ENCODE measurements at places on chromosomes 16 and 17.

GRCh38 chr17:67035131-67036083 lies 8.9 kb upstream of the CACNG1 start:
- no peak for DNase-seq

- no peak for DNase-seq
These were observed 11.2 kb upstream of the MTSS2 start for GRCh38 chr16:70696952-70697593.

DNA sequence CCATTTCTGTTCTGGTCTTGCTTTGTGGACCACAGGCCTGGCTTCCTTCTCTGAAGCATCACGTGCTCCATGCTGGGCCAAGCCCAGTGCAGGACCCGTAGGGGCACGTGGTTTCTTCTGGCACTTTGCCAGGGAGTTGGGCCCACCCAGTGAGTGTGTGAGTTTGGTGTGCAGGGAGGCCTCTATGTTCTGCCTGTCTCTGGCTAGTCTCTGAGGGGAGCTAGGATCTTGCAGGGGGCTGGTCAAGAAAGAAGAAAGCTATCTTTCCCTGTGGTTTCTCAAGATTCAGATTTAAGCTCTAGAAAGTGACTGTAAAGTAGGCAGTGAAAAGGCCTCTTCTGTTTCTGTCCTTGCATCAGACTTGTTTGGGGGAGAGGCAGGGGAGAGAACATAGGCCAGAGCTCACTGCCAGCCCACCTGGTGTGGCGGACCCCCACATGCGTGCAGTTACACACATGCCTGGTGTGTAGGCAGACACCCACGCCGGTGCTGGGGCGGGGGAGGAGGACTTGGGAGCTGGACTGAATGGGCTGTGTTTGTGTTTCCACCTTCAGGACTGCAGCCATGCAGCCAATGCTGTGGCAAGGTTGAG lies 11.8 kb downstream of the LASP1 start:
- DNase-seq, result no peak

DNA sequence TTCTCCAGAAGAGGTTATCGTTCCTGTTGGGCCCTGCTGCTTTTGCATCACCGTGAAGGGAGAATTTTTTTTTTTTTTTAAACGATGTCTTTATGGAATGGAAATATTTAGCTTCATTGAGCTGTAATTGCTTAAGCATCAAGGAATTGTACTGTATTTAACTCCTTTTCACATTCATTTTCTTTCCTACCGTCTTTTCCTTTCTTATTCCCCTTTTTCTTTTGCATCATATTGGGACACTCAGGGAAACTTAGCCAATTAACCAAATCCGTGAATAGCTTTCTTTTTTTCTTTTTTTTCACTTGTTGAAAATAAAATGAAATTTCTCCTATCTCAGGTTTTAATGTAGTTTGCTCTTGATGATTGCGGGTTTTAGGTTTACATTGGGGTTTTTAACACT lies 1.5 kb downstream of the TNRC6A start:
- DNase-seq, result no peak

- DNase-seq, result no peak
These were observed 5.3 kb upstream of the ATP2A1 start for GRCh38 chr16:28872952-28873351.

DNA sequence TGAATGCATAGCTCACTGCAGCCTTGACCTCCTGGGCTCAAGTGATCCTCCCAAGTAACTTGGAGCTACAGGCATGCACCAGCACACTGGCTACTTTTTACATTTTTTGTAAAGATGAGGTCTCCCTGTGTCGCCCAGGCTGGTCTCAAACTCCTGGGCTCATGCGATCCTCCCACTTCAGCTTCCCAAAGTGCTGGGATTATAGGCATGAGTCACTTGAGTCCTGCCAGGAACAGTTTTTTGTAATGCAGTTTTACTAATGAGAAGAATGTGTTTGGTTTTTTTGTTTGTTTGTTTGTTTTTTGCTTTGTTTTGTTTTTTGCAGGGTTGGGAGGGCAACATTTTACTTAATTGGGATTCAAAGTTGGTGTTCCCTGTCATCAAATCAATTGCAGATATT lies 22.2 kb downstream of the SOST start:
- no peak for DNase-seq

DNA sequence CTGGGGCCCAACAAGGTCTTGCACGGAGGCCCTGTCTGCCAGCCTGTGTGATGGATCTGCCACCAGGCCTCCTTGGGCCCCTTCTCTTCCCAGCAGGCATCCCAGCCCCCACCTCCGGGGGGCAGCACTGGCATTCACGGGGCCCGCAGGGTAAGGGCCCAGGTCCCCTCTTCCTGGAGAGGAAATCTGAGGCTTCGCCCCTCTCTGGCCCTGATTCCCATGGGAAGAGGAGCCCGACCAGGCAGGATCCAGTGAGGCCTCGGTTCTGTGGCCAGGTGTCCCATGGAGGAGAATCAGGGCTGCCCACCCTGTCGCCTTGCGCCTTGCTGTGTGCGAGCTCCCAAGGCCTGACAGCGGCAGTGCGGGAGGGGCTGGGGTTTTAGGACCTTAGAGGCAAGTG lies 48.4 kb downstream of the PDPK1 start:
- DNase-seq, result no peak

DNA sequence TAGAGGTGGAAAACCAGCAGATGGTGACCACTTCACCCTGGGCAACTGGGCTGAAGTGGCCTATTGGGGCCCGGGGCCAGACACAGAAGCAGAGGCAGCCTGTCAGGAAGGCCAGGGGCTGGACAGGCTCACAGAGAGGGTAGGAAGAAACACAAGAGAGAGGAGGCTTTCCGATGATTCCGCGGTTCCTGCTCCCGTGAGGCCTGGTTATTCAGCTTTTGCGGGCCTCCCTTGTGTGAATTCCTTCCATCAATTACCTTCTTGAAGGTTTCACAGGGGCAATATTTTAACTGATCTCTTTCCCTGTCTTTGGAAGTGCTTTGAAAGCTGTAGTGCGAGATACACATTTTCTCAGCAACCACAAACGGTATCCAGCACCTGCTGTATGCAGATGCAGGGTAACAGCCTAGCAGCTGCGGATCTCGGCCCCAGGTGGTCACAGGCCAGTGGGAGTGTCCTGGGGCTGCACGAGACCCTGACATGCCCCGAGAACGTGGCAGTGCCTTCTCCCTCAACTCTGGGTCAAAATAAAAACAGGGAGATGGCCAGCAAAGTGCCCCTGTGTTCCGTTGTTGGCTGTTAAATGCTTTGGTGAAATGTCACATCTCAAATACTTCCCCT lies 11.6 kb upstream of the CMIP start:
- no peak for DNase-seq

DNA sequence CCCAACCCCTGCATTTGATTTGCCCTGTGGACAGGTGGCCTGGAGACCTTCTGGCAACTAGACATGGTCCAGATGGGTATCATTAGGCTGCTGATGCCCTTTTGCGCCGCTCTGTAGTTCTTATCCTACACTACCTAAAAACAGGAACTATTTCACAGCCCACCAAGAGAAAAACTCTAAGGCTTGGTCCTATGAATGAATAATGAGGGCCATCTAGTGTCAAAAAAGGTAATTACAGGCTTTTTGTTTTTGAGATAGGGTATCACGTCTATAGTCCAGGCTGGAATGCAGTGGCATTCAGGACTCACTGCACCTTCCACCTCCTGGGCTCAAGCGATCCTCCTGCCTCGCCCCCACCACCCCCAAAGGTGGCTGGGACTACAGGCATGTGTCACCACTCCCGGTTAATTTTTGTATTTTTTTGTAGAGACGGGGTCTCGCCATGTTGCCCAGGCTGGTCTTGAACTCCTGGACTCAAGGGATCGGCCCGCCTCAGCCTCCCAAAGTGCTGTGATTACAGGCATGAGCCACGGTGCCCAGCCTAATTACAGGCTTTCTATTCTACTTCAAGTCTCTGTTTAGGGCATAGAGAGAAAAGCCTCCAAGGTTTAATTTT lies 20.9 kb downstream of the COIL start:
- DNase-seq, result no peak

DNA sequence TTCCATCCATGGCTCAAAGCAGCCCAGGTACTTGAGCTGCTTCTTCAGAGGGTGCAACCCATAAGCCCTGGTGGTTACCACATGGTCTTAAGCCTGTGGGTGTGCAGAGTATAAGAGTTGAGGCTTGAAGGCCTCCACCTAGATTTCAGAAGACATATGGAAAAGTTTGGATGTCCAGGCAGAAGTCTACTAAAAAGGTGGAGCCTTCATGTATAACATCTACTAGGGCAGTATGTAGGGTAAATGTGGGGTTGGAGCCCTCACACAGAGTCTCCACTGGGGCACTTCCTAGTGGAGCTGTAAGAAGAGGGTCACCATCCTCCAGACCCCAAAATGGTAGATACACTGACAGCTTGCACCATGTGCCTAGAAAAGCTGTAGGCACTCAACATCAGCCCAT lies 120.9 kb downstream of the HS3ST3A1 start:
- no peak for DNase-seq

- no peak for DNase-seq
These were observed 224.3 kb downstream of the MSI2 start for GRCh38 chr17:57480438-57481196.

- DNase-seq, result no peak
These were observed 5.2 kb upstream of the PRSS21 start for GRCh38 chr16:2811703-2812471.

DNA sequence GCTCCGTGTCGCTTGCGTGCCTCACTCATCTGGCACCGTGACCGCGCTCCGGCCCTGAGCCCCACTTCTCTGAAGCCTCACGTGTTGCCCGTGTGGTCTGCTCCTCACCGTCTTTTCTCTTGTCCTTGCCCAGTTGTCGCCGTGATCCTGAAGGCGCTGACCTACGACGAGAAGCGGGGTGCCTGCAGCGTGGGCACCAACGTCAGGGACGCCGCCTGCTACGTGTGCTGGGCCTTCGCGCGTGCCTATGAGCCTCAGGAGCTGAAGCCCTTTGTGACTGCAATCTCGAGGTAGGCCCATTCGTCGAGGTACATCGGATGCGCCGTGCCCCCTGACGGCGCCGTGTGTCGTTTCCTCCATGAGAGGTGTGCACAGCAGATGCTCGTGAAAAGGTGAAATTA lies 30.3 kb upstream of the ZNF750 start:
- no peak for DNase-seq

DNA sequence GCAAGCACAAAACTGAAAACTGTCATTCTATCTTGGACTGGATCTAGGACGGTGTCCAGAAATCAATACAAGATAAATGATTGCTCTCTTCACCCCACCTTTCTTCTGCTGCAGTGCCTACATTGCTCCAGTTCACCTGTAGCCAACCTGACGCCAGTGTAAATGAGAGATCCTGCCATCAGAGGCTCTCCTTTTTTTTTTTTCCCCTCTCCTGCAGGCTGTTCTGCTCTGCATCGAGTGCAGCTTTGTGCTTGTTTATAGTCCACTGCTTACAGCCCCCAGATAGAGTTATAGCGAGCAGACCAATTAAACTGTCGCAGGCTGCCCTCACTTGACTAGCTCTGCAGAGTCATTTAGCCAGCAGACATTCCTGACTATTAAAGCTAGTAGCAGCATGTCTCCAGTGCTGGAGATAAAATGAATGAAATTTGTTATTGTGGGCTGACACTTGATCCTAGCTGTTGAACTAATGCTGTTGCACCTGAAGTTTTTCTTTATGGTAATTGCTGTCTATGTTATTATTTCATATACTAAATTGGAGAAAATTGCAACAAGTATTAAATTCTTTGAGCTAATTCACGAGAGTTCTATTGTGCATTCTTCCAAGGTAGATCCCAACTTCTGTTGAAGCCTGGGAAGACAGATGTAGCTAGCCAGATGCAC lies 257.1 kb downstream of the FTO start:
- no peak for DNase-seq

DNA sequence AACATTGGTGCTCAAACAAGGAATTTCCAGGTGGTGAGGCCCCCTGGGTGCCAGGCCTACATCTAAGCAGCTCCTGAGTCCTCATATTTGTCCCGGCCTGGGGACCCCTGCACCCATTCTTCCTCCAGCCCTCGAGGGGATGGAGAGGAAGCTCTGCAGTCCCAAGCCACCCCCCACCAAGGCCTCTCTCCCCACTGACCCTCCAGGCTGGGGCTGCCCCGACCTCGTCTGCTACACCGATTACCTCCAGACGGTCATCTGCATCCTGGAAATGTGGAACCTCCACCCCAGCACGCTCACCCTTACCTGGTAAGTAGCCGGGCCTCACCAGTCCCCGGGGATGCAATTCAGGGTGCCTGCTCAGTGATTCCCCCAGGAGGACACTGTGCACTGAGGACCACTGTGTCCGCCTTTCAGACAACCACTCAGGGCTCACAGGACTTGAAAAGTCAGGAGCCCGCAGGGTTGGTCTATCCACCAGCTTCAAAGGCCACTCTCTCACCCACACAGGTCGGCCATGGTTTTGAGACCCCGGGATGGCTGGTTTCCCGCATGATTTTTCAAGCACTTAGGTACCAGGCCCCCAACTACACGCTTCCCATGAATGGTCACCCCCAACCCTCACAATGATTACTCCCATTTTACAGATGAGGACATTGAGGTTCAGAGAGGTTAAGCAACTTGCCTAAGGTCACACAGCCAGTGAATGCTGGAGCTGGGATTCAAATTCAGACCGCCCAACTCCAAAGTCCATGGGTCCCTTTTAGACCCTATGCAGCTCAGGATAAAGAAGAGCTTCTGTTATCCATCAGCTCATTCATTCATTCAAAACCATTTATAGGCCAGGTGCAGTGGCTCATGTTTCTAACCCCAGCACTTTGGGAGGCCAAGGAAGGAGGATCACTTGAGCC lies 32.4 kb downstream of the IL21R start:
- no peak for DNase-seq

GRCh38 chr17:3835410-3836229 lies 10.4 kb downstream of the NCBP3 start:
- DNase-seq, result no peak

- DNase-seq, result no peak
These were observed 78.7 kb downstream of the GOSR1 start for GRCh38 chr17:30555942-30556341.

GRCh38 chr17:65801513-65801912 lies 240.1 kb upstream of the AXIN2 start:
- DNase-seq, result no peak

DNA sequence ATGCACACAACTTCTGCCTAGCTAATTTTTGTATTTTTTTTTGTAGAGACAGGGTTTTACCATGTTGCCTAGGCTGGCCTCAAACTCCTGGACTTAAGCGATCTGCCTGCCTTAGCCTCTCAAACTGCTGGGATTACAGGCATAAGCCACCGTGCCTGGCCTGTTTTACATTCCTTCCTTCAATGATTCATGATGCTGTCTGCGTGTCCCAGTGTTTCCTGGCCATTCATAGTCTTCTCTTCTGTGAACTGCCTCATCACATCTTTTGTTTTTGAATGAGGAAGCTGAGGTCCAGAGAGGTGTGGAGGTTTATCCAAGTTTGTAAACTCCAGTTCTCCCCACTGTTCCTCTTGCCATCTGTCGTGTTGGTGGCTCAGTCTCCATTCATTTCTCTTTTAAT lies 64.5 kb upstream of the MED9 start:
- no peak for DNase-seq

- DNase-seq, result no peak
These were observed 33.2 kb downstream of the VPS35L start for GRCh38 chr16:19588661-19589060.

- no peak for DNase-seq
These were observed 1.1 kb downstream of the ACSF2 start for GRCh38 chr17:50426814-50427787.

All from cortex of kidney (tissue), 1 donor.